Stimulated activated CD4-positive, alpha-beta T cell treated with anti-CD3 and anti-CD28 coated beads, Interleukin-1b, Interleukin-23, amount 100 ng/mL, for 4 hours (primary cell): ENCODE measurements at places on chromosomes 16 and 17.

DNA sequence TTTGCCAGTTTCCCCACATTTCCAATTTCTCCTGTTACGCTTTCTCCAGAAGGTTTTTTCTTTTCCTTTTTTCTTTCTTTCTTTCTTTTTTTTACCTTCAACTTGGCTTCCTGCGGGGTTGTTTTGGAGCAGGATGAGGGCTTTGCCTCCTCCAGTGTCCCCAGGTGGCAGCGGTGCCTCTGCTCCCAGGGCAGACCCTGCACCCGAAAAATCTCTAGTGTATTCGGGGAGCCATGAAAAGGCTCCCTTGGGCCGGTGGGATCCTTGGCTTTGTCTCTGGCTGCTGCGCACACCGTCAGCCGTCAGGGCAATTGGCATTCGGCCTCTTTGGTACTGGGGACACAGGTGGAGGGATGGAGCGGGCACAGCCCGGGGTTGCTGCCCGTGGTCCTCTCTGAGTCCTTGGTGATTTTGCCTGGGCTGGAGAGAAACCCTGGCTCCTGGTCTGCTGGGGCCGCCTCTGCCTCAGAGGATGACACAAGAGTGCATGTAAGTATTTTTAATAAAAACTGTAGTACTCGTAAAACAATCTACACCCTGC, 846 bp downstream of the ITGB3 start:
- DNase-seq: no peak

GRCh38 chr17:56699186-56699894, 105.8 kb downstream of the NOG start:
- no peak for DNase-seq

DNA sequence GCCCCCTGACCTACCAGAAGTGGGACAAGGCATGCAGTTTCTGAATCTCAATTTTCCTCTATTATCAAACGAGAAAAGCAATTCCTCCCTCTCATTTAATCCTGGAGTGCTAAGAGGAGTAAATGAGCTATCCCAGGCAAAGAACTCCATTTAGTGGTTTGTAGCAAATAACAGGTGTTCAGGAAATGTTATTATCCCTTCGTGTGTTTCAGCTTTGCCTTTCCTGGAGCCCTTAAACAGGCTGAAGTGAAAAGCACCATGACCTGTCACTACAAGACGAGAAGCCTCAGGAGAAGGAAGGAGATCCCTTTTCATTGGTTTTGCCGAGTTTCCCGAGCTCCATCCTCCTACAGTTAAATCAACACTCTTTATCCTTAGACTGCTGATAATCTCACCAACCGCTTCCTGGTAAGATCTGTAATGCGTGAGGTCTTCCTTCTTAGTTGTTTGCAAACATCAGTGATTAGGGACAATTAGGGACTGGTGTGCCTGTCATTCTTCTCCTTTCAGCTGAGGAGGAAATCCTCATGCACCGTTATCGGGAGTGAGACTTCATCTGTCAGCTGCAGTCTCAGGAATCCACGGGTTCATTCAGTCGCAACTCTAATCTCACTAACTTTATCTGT, 30.8 kb upstream of the MYOCD start:
- no peak for DNase-seq

GRCh38 chr17:79339321-79339720, 264.7 kb downstream of the ENGASE start:
- DNase-seq: no peak

DNA sequence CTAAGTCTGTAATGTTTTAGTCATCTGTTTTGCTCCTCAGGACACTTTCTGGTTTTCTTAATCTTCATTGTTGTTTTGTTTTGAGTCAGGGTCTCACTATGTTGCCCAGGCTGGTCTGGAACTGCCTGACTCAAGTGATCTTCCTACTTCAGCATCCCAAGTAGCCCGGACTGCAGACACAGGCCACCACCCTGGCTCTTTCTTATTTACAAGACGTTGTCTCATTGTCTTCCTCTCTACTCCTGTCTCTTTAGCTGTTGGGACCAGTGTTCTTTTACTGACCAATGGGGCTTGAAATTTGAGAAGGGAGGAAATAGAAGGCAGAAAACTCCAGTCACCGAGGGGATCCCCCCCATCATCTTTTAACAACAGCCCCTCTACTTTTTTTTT, 1.2 kb downstream of the SCPEP1 start:
- DNase-seq: no peak

GRCh38 chr16:75236736-75237397, 14.6 kb downstream of the BCAR1 start:
- DNase-seq: no peak

DNA sequence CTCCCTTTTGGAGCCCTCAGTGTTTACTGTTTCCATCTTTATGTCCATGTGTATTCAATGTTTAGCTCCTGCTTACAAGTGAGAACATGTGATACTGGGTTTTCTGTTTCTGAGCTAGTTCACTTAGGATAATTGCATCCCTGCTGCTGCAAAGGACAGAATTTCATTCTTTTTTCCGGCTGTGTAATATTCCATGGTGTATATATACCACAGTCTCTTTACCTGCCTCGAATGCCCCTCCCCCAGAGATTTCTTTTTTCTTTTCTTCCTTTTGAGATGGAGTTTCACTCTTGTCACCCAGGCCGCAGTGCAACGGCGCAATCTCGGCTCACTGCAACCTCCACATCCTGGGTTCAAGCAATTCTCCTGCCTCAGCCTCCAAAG, 60.9 kb downstream of the RMI2 start:
- DNase-seq: no peak

DNA sequence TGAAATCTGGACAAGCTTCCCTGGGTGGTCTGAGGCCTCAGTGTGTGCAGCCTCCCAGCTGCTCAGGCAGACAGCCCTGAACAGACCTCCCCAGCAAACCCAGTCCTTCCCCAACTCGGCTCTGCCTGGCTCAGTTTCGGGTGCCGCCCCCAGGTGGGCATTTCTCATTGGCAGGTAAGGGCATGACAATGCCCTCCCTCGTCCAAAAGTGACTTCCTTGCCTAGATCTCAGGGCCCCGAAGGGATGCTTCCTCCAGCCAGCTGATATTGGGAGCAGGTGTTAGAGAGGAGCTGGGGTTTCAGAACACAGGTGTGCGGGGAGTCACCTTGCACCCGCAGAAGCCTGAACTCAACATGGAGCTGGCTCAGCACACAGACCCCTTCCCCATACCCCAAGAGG, 3.8 kb upstream of the PPL start:
- DNase-seq: no peak
